Thoracic aorta (tissue), 2 donors: ENCODE measurements at places on chromosomes 6 and 20.

DNA sequence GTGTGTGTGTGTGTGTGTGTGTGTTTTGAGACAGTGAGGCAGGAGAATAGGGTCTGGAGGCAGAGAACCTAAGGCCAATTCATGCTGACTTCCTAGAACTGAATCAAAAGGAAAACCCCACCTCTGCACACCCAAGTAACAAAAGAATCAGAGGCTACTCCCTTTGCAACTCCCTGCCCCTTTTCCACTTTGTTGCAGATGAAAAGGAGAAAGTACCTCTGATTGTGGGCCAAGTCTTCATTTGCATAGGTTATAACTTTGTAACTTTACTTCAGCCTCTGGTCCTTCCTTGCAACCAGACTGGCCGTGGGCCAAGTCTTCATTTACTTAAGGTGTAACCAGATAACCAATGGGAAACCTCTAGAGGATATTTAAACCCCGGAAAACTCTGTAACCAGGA lies 168.8 kb downstream of the EYA2 start:
- DNase-seq: no peak

- no peak for DNase-seq
Measured at GRCh38 chr6:26477426-26477825, 19.7 kb downstream of the BTN2A1 start.

GRCh38 chr20:8330319-8330784 lies 198.3 kb downstream of the PLCB1 start:
- DNase-seq: no peak

DNA sequence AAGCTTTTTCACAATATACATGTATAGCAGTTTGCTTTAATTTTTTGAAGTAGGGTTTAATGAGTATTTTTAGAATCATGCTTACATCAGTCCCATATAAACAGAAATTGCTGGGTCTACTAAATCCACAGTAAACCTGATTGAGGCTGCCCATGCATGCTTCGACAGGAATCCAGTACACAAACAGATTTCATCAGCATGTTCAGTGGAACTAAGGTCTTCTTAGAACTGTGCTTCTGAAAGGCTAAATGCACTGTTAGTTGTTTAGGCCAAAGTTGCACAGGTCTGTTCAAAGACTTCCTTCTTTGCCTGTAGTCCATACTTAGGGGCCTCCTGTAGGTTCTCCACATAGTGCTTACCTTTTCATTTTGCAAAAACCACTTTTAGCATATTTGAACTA lies 42.5 kb upstream of the THBS2 start:
- DNase-seq: no peak

DNA sequence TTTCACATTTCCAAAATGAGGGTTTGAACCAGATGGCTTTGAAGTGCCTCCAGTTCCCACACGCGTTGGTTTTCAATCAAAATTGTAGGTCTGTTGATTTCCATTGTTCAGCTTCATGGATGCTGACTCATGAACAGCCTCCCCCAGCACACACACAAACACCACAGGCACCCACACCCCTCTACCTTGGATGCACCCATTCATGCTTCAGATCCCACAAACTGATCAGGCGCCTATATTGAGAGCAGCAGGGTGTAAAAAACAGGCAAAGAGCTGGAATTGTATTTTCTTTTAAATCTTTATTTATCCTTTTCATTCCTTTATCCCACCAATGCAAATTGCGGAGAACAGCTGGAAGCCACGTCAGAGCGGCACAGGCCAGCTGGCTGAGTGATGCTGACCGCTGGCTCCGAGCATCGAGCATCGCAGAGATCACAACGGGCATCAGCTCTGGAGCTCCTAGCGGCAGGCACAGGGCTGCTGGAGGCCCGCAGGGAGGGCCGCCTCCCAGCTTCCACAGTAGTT lies 29.3 kb upstream of the TBC1D7 start:
- DNase-seq: no peak

- no peak for DNase-seq
Measured at GRCh38 chr6:89209457-89209856, 7.7 kb downstream of the GABRR1 start.

DNA sequence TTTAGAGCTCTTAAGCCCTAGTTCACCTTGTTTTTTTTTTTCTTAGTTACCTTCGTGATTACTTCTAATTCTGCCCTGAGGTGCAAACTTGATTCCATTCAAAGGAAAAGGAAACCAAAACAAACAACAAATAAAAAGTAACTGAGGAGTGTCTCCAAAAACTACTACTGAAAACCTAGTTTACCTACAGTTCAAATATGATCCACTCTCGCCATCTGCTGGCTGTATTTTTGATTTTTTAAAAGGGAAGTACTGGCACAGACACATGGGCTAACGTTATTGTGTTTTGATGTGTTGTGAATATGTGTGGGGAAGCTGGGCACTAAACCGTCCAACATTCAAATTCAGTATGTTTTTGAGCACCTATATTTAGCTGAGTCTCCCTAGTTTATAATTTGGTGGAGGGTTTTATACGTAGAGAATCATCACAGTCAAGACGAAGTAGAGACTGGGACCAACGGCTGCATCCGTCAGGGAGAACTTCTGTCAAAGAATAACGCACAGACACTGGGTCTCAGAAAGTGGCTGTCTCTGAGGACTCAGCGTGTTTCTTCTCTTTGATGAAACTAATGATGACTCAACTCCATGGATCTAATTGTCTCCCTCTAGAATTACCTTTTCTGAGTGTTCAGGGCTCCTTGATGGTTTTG lies 373.5 kb upstream of the BTBD3 start:
- no peak for DNase-seq

DNA sequence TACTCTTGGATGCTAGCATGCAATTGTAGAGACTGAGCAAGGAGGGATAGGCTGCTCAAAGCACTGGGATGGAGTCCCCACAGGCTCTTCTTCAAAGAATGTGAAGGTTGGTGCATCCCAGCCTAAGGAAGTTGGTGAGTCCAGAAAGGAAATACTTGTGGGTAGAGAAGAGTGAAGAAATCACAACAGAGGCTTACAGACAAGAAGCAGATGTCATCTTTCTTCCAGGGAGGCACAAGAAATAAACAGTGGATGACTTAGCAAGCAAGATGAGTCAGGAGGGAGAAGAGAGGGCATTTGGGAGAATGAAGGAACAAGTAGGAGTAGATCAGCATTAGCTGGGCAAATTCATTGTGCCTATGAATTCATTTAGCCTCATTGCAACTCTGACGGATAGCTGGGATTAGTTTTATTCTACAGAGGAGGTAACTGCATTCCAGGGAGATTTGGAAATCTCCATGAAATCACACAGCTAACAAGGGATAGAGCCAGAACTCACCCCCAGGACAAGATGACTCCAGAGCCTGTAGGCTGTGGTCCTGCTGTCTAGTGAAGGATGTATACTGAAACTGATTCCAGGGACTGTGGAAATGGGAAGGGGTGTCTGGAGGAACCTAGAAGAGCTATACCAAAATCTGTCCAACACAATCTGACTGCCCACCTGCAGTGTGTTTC lies 125.8 kb upstream of the SPTLC3 start:
- no peak for DNase-seq

- no peak for DNase-seq
Measured at GRCh38 chr6:101294051-101294638, 99.4 kb upstream of the GRIK2 start.
